Activated T-helper 9 cell treated with anti-CD3 and anti-CD28 coated beads, Interleukin-2, amount 50 U/mL, for 16 hours (primary cell): ENCODE measurements at places on chromosomes 6 and 20.

DNA sequence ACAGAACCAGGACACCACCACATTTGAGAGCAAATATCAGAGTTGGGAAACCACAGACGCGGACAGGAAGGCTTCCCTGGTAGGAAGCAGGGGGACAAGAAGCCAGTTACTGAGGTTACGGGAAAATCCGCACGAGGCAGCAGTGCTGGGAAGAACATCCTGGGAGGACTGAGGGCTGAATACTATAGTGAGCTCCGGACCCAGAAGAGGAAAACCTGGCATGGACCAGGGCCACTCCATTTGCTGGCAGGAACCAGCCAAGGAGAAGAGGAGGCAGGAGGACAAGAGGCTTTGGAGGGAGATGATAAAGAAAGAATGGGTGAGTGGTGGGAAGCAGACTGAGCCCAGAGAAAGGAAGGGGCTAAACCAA lies 6.1 kb upstream of the DSN1 start:
- no peak for DNase-seq

- no peak for DNase-seq
Observed at GRCh38 chr6:8558953-8559352, 123.6 kb upstream of the SLC35B3 start.

GRCh38 chr6:166165558-166166313 lies 1.9 kb downstream of the TBXT start:
- no peak for DNase-seq

- DNase-seq = no peak
Observed at GRCh38 chr20:59939879-59940128, 301 bp downstream of the PPP1R3D start.

GRCh38 chr20:3669710-3670367 lies 6.6 kb upstream of the GFRA4 start:
- DNase-seq = no peak

- DNase-seq = no peak
Observed at GRCh38 chr20:60332523-60332922, 374.3 kb downstream of the CDH26 start.

GRCh38 chr20:64055893-64056638 lies 6.6 kb upstream of the SOX18 start:
- no peak for DNase-seq

GRCh38 chr6:104286641-104287040 lies 573.1 kb downstream of the HACE1 start:
- DNase-seq = no peak

- no peak for DNase-seq
Observed at GRCh38 chr6:35717449-35718374, 19.1 kb upstream of the ARMC12 start.

- DNase-seq = no peak
Observed at GRCh38 chr6:105746130-105746505, 340.0 kb upstream of the PRDM1 start.

GRCh38 chr20:47110819-47111218 lies 216.2 kb downstream of the EYA2 start:
- DNase-seq = no peak
